ENCODE measurements at places on chromosomes 13 and 19.

GRCh38 chr13:97306645-97307044 is 84.5 kb downstream of the MBNL2 start:
- no peak for DNase-seq

- DNase-seq: no peak
Measured at GRCh38 chr19:13404236-13404635, 102.0 kb downstream of the CACNA1A start.

- no peak for DNase-seq
Measured at GRCh38 chr19:56133858-56134653, 7.0 kb upstream of the ZNF444 start.

GRCh38 chr13:47665043-47665442 is 336.0 kb downstream of the SUCLA2 start:
- no peak for DNase-seq

GRCh38 chr19:39223703-39224279 is 19.7 kb upstream of the SYCN start:
- no peak for DNase-seq
